ENCODE measurements at places on chromosomes 11 and 22.

DNA sequence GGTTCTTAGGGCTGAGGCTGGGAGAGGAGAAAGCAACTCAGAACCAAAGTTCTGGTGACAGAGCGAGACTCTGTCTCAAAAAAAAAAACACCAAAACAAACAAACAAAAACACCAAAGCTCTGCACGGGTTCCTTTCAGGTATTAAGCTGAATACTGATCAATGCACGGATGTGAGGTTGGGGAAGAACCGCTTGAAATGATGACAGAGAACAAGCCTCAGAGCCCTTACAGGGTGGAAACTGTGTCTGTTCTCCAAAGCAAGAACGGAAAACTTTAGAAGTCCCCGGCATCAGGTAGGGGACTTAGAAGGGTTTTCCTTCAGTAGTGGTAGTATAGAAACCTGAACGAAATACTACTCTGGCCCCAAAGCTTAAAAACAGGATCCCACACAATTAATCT, 260.0 kb downstream of the TBC1D22A start:
- no peak for DNase-seq

GRCh38 chr22:38793317-38793716, 626 bp downstream of the DNAL4 start:
- no peak for DNase-seq

DNA sequence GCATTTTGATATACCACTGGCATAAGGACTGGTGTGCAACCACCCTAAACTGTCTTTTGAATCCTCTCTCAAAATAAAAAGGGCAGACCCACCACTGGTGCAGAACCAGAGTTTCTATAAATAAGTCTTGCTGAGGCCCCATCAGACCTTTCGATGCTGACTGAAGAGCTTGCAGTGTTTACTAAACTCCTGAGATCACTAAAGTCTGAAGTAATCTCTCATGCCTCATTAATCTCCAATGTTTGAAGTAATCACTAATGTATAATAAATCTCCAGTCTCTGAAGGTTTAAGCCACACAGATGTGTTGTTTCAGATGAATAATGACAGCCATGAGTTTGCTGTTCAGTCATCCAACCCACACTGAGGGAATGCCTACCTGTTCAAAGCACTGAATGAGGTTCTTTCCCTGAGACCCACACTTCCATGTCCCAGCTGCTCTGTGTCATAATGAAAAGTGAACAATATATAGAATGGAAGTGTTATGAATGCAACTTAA, 50.6 kb upstream of the DEUP1 start:
- DNase-seq = peak; percentile 56

DNA sequence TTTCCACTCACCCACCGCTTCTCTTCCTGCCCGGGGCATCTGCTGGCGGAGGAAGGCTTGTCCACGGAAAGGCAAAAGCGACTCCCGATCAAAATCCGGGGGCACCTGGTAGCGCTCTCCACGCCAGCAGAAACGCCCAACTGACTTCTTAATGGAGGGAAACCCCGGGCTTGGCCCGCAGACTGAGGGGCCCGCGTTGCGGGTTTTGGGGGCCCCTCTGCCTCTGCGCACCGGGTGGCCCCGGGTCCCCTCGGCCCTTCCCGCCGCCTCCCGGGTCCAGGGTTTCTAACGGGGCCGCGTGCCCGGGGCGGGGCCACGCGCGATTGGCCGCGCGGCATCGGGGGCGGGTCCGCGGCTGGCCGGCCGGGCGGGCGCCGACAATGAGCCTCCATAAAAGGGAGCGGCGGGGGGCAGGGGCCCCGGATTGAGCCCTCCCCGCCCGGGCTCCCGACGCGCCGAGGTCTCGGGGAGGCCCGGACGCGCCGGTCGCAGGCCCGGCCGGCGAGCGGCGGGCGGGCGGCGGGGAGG, at the start of gene SPINDOC:
Gene SPINDOC (plus strand): TSS at position 422 of the 528 bp plus-strand sequence. CDS start 231 bp downstream, outside the sequence.
- DNase-seq = peak; percentile 32

Measured in RCC 7860 (cell line).